ENCODE measurements at places on chromosomes 5 and 9.
A peak's percentile ranks its signal among the peaks of the same experiment; 100 is the strongest.

GRCh38 chr5:112692472-112692871 is 45.2 kb upstream of the APC start:
- no peak for DNase-seq

- DNase-seq: peak; percentile 98
Observed at GRCh38 chr5:72156946-72157624, 49.8 kb downstream of the MAP1B start.

DNA sequence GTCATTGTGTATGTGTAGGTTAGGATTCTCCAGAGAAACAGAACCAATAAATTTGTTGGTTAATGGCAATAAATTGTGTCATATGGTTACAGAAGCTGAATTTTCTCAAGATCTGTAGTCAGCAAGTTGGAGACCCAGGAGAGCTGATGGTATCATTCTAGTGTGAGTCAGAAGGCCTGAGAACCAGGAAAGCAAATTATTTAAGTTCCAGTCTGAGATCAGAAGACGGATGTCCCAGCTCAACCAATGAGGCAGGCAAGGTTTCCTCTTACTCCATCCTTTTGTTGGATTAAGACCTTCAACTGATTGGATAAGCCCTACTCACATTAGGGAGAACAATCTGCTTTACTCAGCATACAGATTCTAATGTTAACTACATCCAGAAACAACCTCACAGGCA is 656.3 kb downstream of the ANXA1 start:
- no peak for DNase-seq

DNA sequence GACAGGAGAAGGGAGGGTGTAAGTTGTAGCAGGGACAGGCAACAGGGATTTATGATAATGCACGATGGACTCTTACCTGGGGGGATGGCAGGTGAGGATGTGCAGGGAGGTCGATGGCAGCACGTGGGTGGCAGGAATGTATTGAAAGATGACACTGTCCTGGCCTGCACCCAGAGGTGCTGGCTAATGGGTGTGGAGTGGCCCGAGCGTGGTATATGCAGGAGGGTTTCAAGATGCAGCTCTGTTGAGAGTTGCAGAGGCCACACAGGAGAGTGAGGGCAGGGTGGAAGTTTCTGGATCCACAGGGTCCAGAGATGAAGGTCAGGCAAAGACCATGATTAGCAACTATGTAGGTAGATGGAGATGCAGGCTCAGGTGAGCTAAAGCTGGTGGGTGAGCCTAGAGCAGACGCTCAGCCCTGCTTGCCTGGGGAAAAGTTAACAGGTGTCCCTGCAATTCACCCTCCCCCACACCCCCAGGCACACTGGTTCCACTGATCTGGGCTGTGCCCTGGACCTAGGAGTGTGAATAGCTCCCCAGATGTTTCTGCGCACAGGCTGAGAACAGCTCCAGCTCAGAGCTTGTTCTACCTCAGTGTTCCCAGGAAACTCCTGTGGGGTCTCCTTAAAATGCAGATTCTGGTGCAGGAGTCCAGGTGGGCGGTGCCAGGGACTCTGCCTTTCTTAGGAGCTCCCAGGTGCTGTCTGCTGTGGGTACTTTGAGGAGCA is 21.5 kb upstream of the S1PR3 start:
- no peak for DNase-seq

DNA sequence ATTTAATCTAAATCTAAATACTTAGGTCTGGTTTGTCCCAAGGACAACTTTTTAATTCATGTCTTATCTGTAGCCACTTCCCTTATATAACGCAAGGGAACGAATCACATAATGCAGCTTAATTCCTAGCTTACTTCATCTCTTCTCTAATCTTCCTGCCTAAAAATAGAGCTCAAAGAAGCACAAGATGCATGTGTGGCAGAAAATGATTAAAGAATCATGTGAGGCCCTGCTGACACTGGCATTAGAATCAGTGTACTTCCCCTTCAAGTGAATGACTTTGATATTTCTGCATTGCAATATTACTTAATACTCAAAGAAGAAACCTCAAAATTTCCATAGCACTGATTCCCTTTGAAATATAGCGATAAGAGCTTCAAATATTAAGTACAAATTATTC is 317.9 kb upstream of the FTMT start:
- no peak for DNase-seq

- no peak for DNase-seq
Observed at GRCh38 chr5:71663191-71663969, 55.7 kb upstream of the CARTPT start.

DNA sequence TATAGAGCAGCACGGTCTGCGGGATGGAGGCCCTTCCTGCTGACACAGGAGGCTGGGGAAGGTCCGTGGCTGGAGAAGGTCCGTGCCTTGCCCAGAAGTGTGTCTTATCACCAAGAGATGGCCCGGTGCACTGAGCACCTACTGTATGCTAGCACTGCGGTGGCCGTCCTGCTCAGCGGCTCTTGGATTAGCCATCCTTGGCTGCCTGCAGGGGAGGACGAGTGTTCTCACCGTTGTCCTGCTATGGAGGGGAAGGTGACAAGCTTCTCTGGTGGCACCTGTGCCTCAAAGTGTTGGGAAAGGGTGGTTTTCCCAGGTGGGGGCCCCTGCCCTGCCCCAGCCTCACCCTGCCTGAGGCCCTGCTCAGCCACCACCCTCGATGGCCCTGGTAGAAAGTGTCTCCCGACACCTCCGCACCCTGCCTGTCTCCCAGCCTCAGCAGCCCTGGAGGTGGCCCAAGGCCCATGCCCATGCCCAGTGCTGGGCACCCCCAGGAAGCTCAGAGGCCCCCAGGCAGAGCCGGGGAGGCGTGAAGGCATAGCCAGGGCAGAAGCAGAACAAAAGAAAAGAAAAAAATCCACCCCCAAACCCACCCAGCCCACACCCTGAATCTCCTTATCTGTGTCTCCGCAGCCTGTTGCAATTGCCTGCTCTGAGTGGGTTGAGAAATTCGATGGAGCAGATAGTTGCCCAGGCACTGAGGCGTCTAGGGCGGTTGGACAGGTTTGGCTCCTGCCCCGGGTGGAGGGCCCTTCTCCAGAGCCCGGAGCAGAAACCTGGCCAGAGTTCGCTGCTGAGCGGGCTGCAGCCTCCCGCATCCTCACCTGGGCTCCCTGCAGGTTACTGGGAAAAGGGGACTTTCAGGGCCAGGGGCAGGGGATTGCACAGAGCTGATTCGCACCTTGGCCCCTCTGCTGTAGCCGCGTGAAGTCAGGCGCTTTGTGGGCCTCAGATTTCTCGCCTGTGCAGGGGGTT is 30.5 kb downstream of the RXRA start:
- DNase-seq: no peak

- no peak for DNase-seq
Observed at GRCh38 chr9:134688661-134689320, 47.2 kb downstream of the COL5A1 start.

DNA sequence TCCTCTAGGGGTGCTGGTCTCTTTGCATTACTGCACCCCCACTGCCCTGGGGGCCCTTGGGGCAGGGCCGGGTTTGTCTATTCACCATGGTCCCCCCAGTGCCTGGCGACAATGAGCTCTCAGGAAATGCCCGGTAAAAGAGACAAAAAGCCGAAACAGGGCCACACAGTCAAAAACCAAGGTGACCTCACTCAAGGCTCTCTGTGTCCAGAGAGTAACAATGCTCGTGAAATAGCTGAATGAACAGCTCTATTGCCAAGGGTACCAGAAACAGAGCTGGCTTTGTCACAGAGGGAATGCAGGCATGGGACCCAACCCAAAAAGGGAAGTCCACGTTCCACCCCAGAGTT is 16.0 kb downstream of the SH3PXD2B start:
- no peak for DNase-seq

- no peak for DNase-seq
Observed at GRCh38 chr9:102714184-102714583, 280.9 kb upstream of the CYLC2 start.

DNA sequence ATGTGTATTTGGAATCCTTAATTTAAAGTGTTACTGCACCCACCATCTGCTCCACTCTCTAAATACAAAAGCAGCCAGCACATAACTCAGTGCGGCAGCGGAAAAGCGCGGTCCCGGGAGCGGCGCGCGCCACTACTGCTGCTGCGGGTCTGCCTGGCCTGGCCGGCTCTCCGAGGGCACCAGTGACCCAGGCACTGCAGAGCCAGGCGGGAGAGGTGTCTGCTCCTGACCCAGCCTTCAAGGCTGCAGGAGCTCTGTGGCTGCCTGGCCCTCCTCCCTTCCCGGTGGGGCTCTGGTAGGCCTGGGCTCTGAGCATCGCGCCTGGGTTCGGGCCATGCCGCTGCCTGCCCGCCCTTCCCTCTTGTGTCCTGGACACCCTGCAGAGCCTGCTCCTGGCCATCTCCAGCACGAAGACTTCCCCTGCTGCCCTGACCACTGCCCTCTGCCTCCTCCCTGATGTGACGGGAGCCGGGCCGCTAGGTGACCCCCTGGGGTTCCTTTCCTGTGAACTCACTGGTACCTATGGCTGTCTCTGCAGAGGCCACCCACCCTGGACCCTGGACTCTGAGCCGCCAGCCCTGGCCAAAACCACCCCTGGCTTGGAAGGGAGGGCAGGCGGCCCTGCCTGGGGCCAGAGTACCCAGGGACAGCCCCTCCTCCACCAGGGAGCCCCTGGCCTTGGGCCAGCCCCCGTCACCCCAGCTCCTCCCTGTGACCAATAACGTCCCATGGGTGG is 32.8 kb upstream of the UBAC1 start:
- no peak for DNase-seq

DNA sequence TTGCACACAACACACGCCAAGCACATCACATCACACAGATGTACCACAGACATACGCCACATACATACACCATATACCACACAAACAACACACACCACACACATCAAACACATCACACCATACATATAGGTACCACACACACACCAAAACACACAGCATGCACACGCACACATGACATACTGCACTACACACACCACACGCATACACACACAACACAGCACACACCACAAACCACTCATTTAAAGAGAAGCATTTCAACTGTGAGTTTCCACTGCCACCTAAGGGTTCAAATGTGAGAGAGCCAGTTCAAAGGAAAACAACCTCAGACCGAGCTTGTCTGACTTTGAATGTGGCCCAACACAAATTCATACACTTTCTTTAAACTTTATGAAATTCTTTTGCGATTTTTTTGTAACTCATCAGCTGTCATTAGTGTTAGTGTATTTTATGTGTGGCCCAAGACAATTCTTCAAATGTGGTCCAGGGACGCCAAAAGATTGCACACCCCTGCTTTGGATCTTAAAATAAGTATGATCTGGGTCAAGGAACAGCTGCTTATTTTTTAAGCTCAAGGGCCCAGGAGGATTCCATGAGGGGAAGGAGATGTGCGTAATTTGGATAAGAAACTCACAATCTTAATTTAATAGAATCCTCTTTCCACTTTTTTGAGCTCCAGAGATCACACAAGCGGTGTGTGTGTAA is 494.6 kb downstream of the GADD45G start:
- peak; percentile 13 for DNase-seq

- DNase-seq: no peak
Observed at GRCh38 chr9:93634311-93635185, 58.2 kb downstream of the PHF2 start.

DNA sequence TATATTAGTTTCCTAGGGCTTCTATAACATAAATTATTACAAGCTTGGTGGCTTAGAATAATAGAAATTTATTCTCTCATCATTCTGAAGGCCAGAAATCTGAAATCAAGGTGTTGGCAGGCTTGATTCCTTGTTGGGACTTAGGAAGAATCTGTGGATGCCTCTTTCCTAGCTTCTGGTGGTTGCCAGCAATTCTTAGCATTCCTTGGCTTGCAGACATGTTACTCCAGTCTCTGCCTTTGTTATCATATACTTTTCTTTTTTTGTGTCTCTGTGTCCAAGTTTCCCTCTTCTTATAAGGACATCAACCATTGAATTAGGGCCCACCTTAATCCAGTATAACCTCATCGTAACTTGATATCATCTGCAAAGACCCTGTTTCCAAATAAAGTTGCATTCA is 31.4 kb downstream of the CTNNA1 start:
- DNase-seq: peak; percentile 48

DNA sequence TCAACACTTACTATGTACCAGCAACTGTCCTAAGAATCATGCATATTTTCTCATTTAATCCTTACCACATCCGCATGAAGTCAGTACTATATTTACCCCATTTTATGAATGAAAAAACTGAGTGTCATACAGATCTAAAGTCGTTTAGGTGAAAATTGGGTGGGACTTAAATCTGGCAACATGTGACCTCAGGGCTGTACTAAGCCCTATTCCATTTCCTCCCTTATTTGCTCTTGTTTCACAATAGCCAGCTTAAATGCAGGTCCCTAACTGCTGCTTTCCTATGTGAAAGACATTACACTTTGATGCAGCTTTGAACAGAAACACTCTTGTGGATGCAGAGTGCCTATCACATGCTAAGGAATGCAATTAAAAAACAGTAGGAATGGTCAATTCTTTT is 2.5 kb upstream of the RAB14 start:
- DNase-seq: no peak

GRCh38 chr5:5481206-5481605 is 58.7 kb downstream of the ICE1 start:
- no peak for DNase-seq

DNA sequence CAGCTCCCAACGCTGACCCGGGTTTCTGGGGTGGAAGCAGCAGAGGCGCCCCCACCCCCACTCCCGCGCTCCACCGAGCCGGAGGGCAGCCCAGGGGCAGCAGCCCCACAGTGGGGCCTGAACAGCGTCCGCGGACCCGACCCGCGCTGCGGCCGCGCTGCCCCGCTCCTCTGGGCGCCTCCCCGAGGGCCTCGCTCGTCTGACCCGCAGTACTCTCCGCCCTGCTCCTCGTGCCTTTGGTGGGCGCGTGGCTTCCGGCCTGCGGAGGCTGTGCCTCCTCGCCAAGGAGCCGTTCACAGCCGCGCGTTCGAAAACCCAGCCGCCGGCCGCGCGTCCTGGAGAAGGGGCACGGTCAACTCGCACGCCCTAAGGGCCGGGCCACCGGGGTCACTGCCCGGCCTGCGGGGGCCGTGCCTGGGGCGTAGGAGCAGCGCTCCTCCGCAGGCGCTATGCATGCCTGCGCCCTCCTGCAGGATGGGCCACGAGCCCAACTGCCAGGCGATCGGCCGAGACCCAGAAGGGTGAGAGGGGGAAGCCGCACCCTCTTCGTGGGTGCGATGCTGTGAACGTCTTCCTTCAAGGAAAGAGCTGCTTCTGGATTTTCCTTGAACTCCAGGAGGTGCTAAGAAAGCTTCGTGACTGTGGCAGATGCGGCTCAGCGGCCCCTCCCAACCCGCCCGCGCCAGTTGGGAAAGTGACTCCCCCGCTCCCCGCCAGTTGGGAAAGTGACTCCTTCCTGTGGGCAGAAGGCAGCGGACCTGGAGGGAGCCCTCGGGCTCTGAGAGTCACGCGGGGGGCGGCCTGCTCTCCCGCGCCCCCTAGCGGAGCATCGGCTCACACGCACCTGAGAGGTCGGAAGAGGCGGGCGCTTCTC is 82.7 kb downstream of the HSD17B3 start:
- no peak for DNase-seq

GRCh38 chr9:136740971-136741882 is 1.5 kb downstream of the LCN10 start:
- DNase-seq: peak; percentile 34

DNA sequence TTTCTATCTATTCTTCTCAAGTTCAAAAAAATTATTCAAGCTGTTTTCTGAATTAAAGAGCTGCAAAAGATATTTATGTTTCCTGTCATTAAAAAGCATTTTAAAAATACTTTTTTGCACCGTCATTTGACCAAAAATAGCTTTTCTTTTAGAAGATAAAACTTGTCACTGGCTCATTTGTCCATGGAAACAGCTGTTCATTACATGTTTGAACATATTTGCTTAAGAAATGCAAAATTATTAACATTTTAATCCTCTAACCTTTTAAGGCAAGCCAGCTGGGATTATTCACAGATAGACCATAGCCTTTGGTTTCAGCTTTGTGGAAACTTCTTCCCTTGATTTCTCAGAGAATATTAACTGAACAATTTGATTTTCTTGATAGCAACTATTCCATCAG is 393.9 kb downstream of the TUSC1 start:
- no peak for DNase-seq

- DNase-seq: no peak
Observed at GRCh38 chr9:98020476-98021145, 35.9 kb upstream of the NANS start.
